Activated CD4-positive, alpha-beta T cell treated with anti-CD3 and anti-CD28 coated beads for 36 hours (primary cell): ENCODE measurements at places on chromosomes 3 and 15. TPM values are rescaled to one million over a fixed set of nuclear protein-coding genes. Genes with fewer than 3 reads are reported as not detected.

GRCh38 chr15:85312929-85313331, 67.5 kb upstream of the AKAP13 start:
- DNase-seq: no peak

GRCh38 chr3:99167071-99167470, 265.6 kb upstream of the DCBLD2 start:
- DNase-seq: no peak

DNA sequence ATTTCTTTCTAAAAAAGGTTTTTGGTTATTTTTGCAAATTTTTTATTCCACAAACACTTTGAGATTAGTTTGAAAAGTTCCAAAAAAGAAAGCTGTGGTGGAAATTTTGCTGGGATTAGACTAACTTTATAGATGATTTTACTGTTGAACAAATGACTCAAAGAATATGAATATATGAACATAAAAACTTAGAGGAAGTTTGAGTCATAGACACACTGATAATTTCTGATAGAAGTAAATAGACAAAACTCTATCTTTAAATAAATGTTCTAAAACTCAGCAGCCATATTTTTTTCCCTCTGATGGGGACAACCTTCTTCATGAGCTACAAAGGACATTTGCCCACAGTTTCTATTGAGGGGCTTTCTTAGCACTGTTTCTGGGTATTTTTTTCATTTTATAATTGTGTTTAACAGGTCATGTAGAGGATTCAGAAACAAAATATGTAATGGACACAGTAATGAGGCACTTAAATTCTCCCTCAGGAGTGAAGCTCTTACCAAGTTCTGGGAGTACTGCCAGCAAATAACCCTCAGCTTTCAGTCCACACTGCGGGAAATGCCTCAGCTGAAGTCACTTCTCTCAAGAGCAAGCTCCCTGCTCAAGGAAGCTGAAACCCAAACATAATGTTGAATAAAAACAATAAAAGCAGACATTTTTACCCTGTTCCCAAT, 157.6 kb downstream of the NFKBIZ start:
- no peak for DNase-seq

DNA sequence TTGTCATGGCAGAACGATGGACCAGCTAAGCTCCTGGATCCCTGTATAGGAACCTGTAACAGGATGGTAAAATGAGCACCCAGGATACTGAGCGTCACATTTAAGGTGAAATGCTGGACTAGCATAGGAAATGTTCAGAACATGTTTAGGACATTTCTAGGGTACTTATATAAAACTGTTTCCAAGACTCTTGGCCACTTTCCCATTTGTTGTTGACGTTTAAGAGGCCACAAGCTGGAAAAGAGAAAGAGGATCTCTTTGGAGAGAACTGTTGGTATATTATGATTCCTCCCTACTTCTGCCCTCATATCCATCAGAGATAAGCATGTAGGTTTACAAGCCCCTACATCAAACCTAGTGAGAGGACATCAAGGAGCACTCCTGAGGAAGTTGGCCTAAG, 57.5 kb downstream of the SCN11A start:
- DNase-seq: no peak

GRCh38 chr3:111915905-111916304, 56.8 kb downstream of the PHLDB2 start:
- no peak for DNase-seq

DNA sequence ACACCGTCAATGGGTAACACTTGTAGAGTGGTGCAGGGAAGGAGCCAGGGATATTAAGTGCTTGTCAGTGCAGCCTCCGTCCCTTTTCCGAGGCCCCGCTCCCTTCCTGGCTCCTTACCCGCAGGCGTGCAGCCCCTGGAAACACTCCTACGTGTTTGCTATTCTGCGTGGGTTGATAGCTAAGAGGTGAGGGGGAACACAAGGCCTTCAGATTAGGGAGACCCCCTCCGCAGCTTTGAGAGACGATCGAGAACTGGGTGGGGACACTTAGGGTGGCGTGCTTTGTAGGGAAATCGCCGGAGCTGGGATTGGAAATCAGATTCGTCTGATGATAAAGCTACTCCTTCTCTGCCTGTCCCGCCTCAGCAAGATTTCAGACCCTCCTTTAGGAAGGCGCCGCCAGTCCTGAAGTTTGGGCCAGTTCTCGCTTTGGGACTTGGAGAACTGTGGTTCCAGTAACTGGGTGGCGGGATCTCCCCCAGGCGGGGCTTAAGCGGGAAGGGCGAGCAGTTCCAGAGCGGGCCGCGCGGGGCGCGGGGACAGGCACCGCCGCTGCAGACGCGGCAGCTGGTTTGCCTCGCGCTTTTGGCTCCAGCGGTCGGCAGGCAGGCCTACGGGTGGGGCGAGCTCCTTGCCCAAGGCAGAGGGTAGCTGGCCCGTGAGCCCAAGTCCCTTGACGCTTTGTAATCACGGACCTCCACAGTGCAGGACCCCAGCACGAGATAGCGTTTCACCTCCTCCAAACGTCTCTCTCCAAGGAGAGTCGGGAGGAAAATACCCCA, 8.0 kb upstream of the FAM107A start:
- DNase-seq: peak; percentile 81

DNA sequence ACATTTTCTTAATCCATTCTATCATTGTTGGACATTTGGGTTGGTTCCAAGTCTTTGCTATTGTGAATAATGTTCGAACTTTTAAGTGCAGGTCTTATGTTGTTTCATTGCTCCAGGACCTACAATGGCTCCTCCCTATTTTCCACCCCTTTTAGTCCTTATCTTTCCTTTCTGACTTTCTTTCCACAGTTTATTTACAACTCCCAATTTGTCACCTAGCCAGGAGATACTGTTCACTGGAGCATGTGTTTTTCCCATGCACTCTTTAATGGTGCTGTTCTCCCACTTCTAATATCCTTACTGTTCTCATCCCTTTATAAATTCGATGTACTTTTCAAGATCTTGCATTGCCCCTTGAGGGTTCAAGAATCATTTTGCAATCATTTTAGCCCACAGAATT, 290.0 kb downstream of the WDR72 start:
- DNase-seq: no peak

- no peak for DNase-seq
Measured at GRCh38 chr3:182969277-182969676, 11.1 kb downstream of the DCUN1D1 start.

- DNase-seq: no peak
Measured at GRCh38 chr3:194739498-194740284, 54.0 kb downstream of the FAM43A start.

GRCh38 chr15:25866251-25866650, 3.1 kb upstream of the ATP10A start:
- no peak for DNase-seq

EPHA6 gene
- not detected for total RNA-seq

BFSP2 gene
- not detected for total RNA-seq

TF gene
- total RNA-seq: 0.12 TPM

SEC11A gene
- 111 TPM for total RNA-seq

AP3B2 gene
- total RNA-seq: 0.59 TPM

CPA3 gene
- total RNA-seq: not detected

SMCO1 gene
- not detected for total RNA-seq

FAM174B gene
- 4.9 TPM for total RNA-seq

GPR160 gene
- total RNA-seq: 9.4 TPM

CFAP20DC gene
- total RNA-seq: 2.7 TPM
